ENCODE measurements at places on chromosomes 2 and 18. TPM values are rescaled to one million over a fixed set of nuclear protein-coding genes. Genes with fewer than 3 reads are reported as not detected.

Gene RBBP8
- 6.4 TPM for polyA plus RNA-seq

Gene LRP2
- polyA plus RNA-seq: not detected

Gene TMEM247
- polyA plus RNA-seq: not detected

Gene GDF7
- 0.67 TPM for polyA plus RNA-seq

Gene MCFD2
- 26.3 TPM for polyA plus RNA-seq

Gene ROCK1
- polyA plus RNA-seq: 63.9 TPM

Gene ERBB4
- polyA plus RNA-seq: not detected

Gene OSR1
- polyA plus RNA-seq: not detected

DNA sequence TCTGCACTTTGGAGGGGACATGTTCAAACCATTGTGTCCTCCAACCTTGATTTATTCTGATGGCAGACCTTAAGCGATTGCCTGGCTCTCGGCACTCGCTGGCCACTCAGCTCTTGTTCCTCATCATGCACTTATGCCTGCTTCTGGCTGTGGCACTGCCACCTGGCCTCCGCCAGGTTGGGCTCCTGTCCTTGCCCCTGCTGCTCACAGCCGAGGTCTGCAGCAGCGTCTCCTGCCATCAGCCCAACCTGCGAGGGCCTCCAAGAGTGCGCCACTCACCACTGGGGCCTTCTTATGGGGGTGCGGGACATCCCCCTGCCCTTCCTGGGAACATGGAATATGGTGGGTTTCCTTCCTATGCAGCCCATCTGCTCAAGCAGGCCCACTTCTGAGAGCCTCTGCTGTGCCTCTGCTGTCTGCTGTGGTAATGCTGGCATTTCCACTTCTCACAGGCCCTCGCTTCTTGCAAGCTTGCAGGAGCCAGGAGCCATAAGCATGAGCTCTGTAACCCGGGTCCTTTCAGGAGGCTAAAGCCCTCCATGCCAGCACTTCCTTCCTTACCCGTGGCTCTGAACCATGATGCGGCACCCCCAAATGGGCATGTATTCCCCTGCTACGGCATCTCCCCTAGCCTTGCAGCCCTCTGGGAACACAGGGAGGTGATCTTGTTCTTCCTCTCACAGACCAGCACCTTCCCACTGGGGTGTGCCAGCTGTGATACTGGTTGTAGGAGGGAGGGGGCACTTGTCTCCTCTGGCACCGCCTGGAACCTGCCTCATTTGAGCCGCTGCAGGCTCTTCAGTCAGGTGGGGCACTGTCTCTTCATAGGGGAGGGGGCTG, 58.6 kb upstream of the HS6ST1 start:
- no peaks in the 10 kb centered on the region for H3K27me3 ChIP-seq
- no peaks in the 10 kb centered on the region for H3K4me1 ChIP-seq
- no peak overlapping the region for H3K27ac ChIP-seq
- H3K36me3 ChIP-seq: no peaks in the 10 kb centered on the region
- H3K4me3 ChIP-seq: no peak overlapping the region

DNA sequence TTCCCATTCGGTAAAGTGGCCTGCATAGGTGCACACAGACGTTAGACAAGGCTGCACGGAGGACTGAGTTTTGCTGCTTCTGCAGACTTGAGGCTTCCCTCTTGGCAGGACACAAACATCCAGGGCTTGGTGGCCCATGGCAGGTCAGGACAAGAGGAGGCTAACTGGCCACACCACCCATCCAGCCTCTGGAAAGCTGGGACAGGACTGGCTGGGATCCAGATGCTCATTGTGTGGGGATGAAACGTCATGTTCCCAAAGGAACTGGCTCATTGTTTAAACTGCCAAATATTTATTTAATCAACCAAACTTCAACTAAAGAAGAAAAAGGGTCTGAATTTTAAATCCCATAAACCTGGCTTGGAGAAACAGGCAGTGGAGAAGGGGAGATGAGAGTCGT, 239.1 kb upstream of the EPAS1 start:
- H3K36me3 ChIP-seq: no peaks in the 10 kb centered on the region
- no peak for DNase-seq
- H3K27ac ChIP-seq: no peak overlapping the region
- no peaks in the 10 kb centered on the region for H3K27me3 ChIP-seq
- H3K4me1 ChIP-seq: peaks cover 9% of the 10 kb centered on the region

GRCh38 chr2:3317871-3318590, 59.6 kb downstream of the EIPR1 start:
- no peak overlapping the region for H3K4me3 ChIP-seq
- no peaks in the 10 kb centered on the region for H3K4me1 ChIP-seq
- no peak for DNase-seq
- peaks cover 26% of the 10 kb centered on the region for H3K36me3 ChIP-seq
- H3K27me3 ChIP-seq: no peaks in the 10 kb centered on the region
- no peak overlapping the region for H3K27ac ChIP-seq

- H3K36me3 ChIP-seq: no peaks in the 10 kb centered on the region
- peak overlapping the region; percentile 50 for H3K27ac ChIP-seq
- H3K4me1 ChIP-seq: no peaks in the 10 kb centered on the region
- H3K27me3 ChIP-seq: peaks cover 5% of the 10 kb centered on the region
These were observed 18.5 kb upstream of the EML6 start for GRCh38 chr2:54704688-54705605.

DNA sequence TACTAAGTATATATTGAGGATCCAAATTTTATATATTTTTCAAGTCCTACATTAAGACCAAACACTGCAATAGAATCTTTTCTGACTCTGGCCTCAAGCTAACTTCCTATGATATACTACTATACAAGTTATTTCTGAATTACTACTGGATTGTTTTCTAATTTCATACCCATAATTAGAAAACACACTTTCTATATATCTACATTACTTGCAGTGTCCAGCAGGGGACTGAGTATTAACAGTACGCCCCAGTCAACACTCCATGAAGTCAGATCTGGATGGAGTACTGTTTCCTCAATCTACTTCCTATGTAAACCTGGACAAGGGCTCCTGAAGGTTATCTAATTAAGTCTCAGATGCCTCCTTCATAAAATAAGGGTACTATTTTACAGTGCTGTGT, 26.5 kb downstream of the RMP24 start:
- peaks cover 25% of the 10 kb centered on the region for H3K4me1 ChIP-seq
- H3K27me3 ChIP-seq: no peaks in the 10 kb centered on the region
- no peaks in the 10 kb centered on the region for H3K36me3 ChIP-seq
- no peak overlapping the region for H3K4me3 ChIP-seq
- H3K27ac ChIP-seq: no peak overlapping the region
- DNase-seq: no peak

DNA sequence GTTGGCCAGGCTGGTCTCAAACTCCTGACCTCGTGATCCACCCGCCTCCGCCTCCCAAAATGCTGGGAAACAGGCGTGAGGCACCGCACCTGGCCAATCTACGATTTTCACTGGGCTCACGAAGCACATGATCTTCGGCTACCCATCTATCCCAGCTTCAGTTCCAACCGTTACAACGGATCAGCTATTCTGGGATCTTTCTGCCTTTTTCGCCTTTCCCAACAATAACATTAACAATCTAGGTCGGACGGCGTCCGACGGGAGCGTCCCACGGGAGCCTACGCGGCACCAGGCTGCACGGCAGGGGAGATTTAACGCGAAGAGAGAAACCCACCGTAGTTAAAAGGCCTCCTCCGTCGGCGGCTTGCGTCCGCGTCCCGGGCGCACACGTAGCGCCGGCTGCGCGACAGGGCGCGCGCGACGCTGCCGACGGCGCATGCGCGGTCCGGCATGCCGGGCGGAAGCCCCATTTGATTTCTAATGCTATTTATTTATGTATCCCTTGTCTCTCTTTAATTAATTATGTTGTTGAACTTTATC, at the start of gene MSL3B:
Gene MSL3B, minus strand, starts transcription at position 394 of the 540 bp plus-strand sequence.
- H3K27me3 ChIP-seq: peaks cover 12% of the 10 kb centered on the region
- H3K36me3 ChIP-seq: no peaks in the 10 kb centered on the region
- peak within 1 kb of the TSS; percentile 92 for H3K4me3 ChIP-seq

- no peak for DNase-seq
- no peaks in the 10 kb centered on the region for H3K27me3 ChIP-seq
- H3K36me3 ChIP-seq: no peaks in the 10 kb centered on the region
- no peak overlapping the region for H3K27ac ChIP-seq
- H3K4me1 ChIP-seq: no peaks in the 10 kb centered on the region
These were observed 777.4 kb downstream of the DSC3 start for GRCh38 chr18:30265190-30265589.

DNA sequence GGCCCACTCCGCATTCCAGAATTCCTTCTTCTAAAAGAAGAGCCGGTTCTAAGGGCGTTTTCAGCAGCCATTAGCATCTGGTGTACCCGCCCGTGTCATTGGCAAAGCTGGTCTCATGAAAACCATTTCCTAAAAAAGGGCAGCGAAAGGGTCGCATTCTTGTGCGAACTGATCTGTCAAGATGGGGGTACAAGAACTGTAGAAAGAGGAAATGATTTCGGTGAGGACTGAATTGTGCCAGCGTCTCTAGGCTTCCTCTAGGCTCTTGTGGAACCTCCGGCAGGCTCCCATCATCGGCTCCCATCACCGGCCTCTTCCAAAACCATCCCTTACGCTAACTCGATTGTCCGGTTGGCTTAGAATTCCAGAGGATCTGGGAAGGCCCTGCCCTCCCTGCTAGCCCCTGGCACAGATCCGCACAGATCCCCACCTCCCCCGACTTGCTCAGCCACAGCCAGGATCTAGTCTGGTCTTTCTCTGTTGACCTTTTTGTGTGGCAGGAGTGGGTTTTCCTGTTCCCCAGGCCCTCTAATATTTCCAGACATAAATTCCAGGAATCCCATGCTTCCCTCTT, 1.3 kb downstream of the RAB31 start:
- no peak for DNase-seq
- H3K4me1 ChIP-seq: peaks cover 54% of the 10 kb centered on the region
- peaks cover 8% of the 10 kb centered on the region for H3K27me3 ChIP-seq

DNA sequence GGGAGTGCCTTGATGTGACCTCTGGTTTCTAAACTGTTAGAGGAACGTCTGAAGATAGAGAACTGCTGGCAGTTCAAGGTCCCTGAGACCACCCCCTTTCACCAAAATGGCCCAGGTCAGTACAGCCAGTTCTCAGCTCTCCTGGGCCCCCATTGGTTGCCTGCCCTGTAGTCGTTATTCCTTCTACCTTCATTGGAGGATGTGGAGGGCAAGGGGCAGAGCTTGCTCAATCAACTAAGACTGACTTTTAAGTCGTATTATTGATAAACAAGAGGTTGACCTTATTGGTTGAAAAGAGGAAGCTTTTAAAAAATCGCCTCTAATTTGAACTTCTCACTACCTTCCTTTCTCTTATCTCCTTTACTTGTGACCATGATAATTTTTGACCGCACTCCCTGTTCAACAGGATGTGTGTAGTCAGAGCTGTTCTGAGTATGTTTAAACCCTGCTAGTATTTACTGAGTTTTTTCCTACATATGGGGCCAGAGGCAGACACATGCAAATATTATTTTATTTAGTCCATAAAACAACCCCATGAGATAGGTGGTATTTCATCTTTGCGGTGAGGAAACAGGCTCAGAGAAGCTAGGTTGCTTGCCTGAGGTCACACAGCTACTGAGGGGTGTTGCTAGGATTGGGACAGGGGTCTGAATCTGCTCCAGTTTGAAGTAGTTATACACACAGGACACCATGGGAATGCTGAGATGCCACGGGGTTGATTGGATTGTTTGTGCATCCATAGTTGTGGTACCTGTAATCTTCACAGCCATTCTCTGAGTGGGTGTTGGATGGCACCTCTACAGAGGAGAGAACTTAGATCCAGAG, 65.9 kb downstream of the TMEM247 start:
- no peaks in the 10 kb centered on the region for H3K36me3 ChIP-seq
- H3K4me1 ChIP-seq: peaks cover 79% of the 10 kb centered on the region
- no peak for DNase-seq

GRCh38 chr18:23462876-23463275, 9.8 kb downstream of the RIOK3 start:
- H3K4me1 ChIP-seq: peaks cover 53% of the 10 kb centered on the region
- no peak overlapping the region for H3K4me3 ChIP-seq
- no peak overlapping the region for H3K27ac ChIP-seq
- peaks cover 7% of the 10 kb centered on the region for H3K36me3 ChIP-seq

- peaks cover 7% of the 10 kb centered on the region for H3K27me3 ChIP-seq
- no peak overlapping the region for H3K4me3 ChIP-seq
- H3K27ac ChIP-seq: no peak overlapping the region
- DNase-seq: no peak
- peaks cover 22% of the 10 kb centered on the region for H3K4me1 ChIP-seq
- no peaks in the 10 kb centered on the region for H3K36me3 ChIP-seq
These were observed 26.9 kb upstream of the ROCK2 start for GRCh38 chr2:11371092-11371937.

- DNase-seq: no peak
- no peaks in the 10 kb centered on the region for H3K4me1 ChIP-seq
- no peaks in the 10 kb centered on the region for H3K27me3 ChIP-seq
- no peak overlapping the region for H3K4me3 ChIP-seq
- H3K27ac ChIP-seq: no peak overlapping the region
These were observed 205.1 kb downstream of the TWIST2 start for GRCh38 chr2:239052798-239053665.

- no peak for DNase-seq
- no peak overlapping the region for H3K27ac ChIP-seq
- H3K4me3 ChIP-seq: no peak overlapping the region
- H3K36me3 ChIP-seq: no peaks in the 10 kb centered on the region
These were observed 37.3 kb downstream of the CYP1B1 start for GRCh38 chr2:38038682-38039081.

- no peak overlapping the region for H3K27ac ChIP-seq
- peaks cover 40% of the 10 kb centered on the region for H3K27me3 ChIP-seq
- no peak overlapping the region for H3K4me3 ChIP-seq
- peaks cover 7% of the 10 kb centered on the region for H3K36me3 ChIP-seq
- no peaks in the 10 kb centered on the region for H3K4me1 ChIP-seq
These were observed 78.0 kb downstream of the ACKR3 start for GRCh38 chr2:236647621-236648020.

DNA sequence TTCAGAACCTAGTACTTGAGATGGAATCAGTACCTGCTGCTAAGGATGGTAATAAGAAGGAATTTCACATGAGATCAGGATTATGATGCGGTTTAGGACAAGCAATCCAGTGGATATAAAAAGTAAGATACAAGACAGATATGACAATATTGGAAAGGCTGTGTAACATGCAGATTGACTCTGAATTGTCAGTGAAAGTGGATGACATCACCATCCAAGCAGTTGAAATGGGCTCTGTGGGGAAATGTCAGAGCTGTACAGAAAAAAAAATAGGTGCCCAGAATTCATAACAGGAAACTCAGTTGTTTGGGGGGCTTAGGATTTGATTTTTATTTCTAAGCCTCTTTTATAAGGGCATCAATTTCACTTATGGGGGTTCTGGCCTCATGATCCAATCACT, 438.3 kb downstream of the SPAG16 start:
- H3K4me3 ChIP-seq: no peak overlapping the region
- no peaks in the 10 kb centered on the region for H3K4me1 ChIP-seq
- H3K27me3 ChIP-seq: no peaks in the 10 kb centered on the region
- no peak overlapping the region for H3K27ac ChIP-seq

GRCh38 chr2:2455151-2455550, 124.1 kb upstream of the MYT1L start:
- no peaks in the 10 kb centered on the region for H3K27me3 ChIP-seq
- H3K27ac ChIP-seq: no peak overlapping the region
- H3K4me3 ChIP-seq: no peak overlapping the region
- H3K36me3 ChIP-seq: no peaks in the 10 kb centered on the region

GRCh38 chr2:13545320-13545719, 828.6 kb downstream of the TRIB2 start:
- H3K4me3 ChIP-seq: no peak overlapping the region
- no peaks in the 10 kb centered on the region for H3K36me3 ChIP-seq
- no peak overlapping the region for H3K27ac ChIP-seq
- DNase-seq: no peak
- no peaks in the 10 kb centered on the region for H3K4me1 ChIP-seq

Measured in naive B cell (primary cell).